ENCODE measurements at places on chromosomes 12 and 14.

DNA sequence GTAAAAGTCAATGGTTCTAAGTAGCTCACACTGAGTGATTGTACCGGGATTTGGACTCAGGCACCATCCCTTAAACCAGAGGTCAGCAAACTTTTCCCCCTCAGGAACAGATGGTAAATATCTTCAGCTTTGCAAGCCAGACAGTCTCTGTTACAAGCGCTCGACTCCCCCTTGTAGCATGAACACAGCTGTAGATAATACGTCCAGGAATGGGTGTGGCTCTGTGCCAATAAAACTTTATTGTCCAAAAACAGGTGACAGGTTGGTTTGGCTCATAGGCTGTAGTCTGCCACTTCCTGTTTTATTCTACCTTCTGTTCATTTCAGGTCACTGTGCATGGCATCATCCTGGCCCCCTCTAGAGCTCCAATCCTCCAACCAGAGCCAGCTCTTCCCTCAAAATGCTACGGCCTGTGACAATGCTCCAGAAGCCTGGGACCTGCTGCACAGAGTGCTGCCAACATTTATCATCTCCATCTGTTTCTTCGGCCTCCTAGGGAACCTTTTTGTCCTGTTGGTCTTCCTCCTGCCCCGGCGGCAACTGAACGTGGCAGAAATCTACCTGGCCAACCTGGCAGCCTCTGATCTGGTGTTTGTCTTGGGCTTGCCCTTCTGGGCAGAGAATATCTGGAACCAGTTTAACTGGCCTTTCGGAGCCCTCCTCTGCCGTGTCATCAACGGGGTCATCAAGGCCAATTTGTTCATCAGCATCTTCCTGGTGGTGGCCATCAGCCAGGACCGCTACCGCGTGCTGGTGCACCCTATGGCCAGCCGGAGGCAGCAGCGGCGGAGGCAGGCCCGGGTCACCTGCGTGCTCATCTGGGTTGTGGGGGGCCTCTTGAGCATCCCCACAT is 7.6 kb downstream of the BDKRB1 start:
- no peak for DNase-seq

GRCh38 chr12:29534935-29535334 is 37.4 kb upstream of the OVCH1 start:
- no peak for DNase-seq

GRCh38 chr12:69929531-69929930 is 104.5 kb downstream of the MYRFL start:
- no peak for DNase-seq

GRCh38 chr14:60266021-60266937 is 17.3 kb downstream of the PPM1A start:
- DNase-seq = peak; percentile 22

DNA sequence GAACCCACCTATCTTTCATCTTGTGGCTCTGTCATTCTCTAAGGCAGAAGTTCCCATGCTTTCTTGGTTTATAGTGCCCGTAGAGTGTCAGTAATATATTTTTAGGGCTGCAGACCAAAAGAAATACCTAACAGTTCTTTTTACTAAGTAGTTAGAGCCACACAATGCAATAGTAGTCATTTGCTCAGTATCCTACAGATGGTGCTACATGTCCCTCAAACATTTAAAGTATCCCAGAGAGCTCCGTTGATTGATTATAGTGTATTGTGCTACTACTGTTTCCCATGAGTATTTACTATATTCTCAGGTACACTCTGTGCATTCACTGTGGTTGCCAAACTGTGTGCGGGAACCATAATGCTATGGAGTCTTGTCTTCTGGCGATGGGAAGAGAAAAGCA is 4.7 kb upstream of the PLBD1 start:
- no peak for DNase-seq

- DNase-seq = no peak
These were observed 55.1 kb downstream of the MNAT1 start for GRCh38 chr14:60789656-60790055.

GRCh38 chr12:131592972-131593371 is 117.9 kb upstream of the SFSWAP start:
- DNase-seq = no peak

- no peak for DNase-seq
These were observed 73.2 kb upstream of the BICD1 start for GRCh38 chr12:32033406-32033805.

- DNase-seq = no peak
These were observed 1.8 kb downstream of the GLI1 start for GRCh38 chr12:57461276-57461916.

DNA sequence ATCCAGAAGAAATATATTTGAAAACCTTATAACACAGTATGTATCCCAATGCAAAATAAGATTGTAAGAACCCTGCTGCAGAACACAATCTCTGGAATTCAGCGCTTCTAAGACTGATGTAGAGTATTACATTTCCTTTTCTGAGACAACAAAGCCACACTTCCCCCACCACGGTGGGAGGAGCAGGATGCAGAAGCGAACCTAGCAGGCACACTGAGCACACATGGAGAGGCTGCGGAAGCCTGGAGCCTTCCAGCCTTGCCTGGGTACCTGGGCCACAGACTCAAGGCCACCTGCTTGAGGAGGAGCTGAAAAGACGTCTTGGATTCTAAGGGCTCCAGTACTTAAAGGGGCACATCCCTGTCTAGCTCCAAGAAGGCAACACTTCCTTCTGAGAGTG is 46.4 kb downstream of the TCHP start:
- no peak for DNase-seq

Measured in CD4-positive, alpha-beta memory T cell (primary cell).